B cell (primary cell): ENCODE measurements at places on chromosomes 3 and 15. TPM values are rescaled to one million over a fixed set of nuclear protein-coding genes. Genes with fewer than 3 reads are reported as not detected.

- DNase-seq = no peak
- H3K27me3 ChIP-seq = no peaks in the 10 kb centered on the region
- no peaks in the 10 kb centered on the region for H3K36me3 ChIP-seq
- H3K4me3 ChIP-seq = no peak overlapping the region
Observed at GRCh38 chr3:121362035-121362734, 183.6 kb downstream of the POLQ start.

GRCh38 chr15:40058476-40059140, 19.6 kb upstream of the SRP14 start:
- DNase-seq = no peak
- H3K4me3 ChIP-seq = no peak overlapping the region
- H3K27ac ChIP-seq = no peak overlapping the region

- DNase-seq = no peak
- H3K4me1 ChIP-seq = no peaks in the 10 kb centered on the region
- H3K4me3 ChIP-seq = no peak overlapping the region
- no peaks in the 10 kb centered on the region for H3K27me3 ChIP-seq
- no peaks in the 10 kb centered on the region for H3K36me3 ChIP-seq
Observed at GRCh38 chr3:172701751-172702150, 9.1 kb downstream of the NCEH1 start.

GRCh38 chr15:98513428-98513986, 134.8 kb upstream of the IGF1R start:
- no peaks in the 10 kb centered on the region for H3K27me3 ChIP-seq
- no peak overlapping the region for H3K27ac ChIP-seq
- no peak overlapping the region for H3K4me3 ChIP-seq
- DNase-seq = no peak
- no peaks in the 10 kb centered on the region for H3K4me1 ChIP-seq
- H3K36me3 ChIP-seq = no peaks in the 10 kb centered on the region

- no peaks in the 10 kb centered on the region for H3K4me1 ChIP-seq
- no peak for DNase-seq
- H3K27me3 ChIP-seq = no peaks in the 10 kb centered on the region
- H3K36me3 ChIP-seq = no peaks in the 10 kb centered on the region
Observed at GRCh38 chr15:85154061-85154460, 172.4 kb downstream of the PDE8A start.

- H3K36me3 ChIP-seq = no peaks in the 10 kb centered on the region
- H3K27ac ChIP-seq = no peak overlapping the region
- DNase-seq = no peak
- H3K27me3 ChIP-seq = no peaks in the 10 kb centered on the region
- H3K4me1 ChIP-seq = no peaks in the 10 kb centered on the region
Observed at GRCh38 chr15:37586976-37587375, 347.5 kb upstream of the TMCO5A start.

DNA sequence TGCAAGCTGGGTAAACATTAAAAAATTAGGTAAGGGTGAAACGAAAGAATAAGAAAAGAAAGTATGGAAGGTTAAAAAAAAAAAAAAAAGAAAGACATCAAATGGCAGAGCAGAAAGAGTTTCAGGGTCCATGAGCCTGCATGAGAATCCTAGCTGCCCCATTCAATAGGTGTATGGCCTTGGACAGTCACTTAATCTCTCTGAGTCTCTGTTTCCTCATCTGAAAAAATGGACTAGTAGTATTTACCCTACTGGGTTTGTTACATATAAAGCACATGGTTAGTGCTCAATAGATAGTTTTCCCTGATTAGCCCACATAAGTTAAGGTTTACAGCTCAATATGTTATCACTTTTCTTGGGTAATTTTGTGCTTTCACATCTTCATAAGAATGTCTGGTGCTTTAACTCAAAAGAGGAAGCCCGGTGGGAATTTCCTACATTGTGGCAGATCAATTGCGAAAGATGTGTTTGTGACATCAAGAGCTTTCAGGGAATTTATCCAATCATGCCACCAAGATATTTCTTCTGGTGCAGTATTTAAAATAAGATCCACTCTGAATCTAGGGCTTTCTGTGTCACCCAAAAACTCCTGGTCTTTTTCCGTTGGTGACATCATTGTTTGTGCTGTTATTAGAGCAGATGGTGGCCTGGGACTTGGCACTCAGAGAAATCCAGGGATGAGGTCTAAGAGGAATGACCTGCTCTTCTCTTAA, 57.2 kb upstream of the UBE2E1 start:
- H3K36me3 ChIP-seq = no peaks in the 10 kb centered on the region
- no peak overlapping the region for H3K27ac ChIP-seq
- no peak overlapping the region for H3K4me3 ChIP-seq
- peak; percentile 58 for DNase-seq
- H3K4me1 ChIP-seq = peaks cover 3% of the 10 kb centered on the region

GRCh38 chr15:78048628-78048920, 28.9 kb downstream of the TBC1D2B start:
- no peak overlapping the region for H3K4me3 ChIP-seq
- DNase-seq = no peak
- no peak overlapping the region for H3K27ac ChIP-seq
- no peaks in the 10 kb centered on the region for H3K36me3 ChIP-seq
- H3K27me3 ChIP-seq = no peaks in the 10 kb centered on the region

DNA sequence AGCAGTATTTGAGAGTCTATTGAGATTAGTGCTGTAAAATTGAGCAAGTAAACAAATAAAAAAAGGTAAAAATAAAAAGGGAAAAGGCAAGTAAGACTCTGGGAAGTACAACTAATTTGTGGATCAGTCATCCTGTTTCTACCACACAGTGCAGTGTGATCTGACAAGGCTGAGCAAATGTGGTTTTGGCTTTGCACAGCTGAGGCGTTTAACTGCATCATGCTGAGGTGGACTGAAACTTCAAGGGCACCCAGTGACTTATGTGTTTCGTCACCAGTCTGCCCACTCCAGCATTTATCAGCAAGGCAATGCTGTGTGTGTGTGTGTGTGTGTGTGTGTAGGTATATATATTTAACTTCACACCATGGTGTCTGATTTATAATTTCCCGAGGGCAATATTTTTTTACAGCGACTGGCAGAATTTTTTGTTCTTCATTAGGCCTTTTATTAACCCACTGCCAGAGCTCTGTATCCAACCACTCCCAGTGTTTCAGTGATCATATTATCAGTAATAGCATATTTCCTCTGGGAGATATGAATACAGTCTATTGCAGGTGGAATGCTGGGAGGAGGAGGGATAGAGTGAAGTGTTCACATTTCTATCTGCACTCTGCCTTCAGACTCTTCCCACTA, 131.5 kb upstream of the SATB1 start:
- no peaks in the 10 kb centered on the region for H3K27me3 ChIP-seq
- H3K27ac ChIP-seq = no peak overlapping the region
- DNase-seq = no peak
- H3K36me3 ChIP-seq = no peaks in the 10 kb centered on the region
- H3K4me1 ChIP-seq = peaks cover 10% of the 10 kb centered on the region

DNA sequence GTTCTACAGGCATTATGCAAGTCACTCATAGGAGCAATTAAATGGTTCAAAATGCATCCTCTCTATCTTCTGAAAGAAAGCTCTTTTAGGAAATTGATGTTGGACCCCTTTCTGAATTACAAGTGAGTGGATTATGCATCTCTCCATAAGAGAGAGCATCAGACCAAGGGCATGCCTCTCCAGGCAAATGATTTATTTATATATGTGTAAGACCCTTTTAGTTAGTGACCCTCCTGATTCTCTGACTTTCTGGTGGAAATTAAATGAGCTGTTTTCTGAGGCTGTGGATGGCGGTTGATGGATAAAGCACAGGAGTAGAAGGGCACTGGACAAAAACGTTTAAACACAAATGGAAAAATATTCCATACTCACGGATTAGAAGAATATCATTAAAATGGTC, 62.6 kb downstream of the CADPS start:
- no peak overlapping the region for H3K4me3 ChIP-seq
- DNase-seq = no peak
- H3K4me1 ChIP-seq = no peaks in the 10 kb centered on the region
- H3K36me3 ChIP-seq = no peaks in the 10 kb centered on the region

- peaks cover 69% of the 10 kb centered on the region for H3K4me1 ChIP-seq
- H3K4me3 ChIP-seq = no peak overlapping the region
- no peaks in the 10 kb centered on the region for H3K27me3 ChIP-seq
- H3K27ac ChIP-seq = peak overlapping the region; percentile 81
Observed at GRCh38 chr15:90099072-90099867, 3.0 kb downstream of the IDH2 start.

GRCh38 chr3:81472600-81473362, 288.7 kb downstream of the GBE1 start:
- H3K36me3 ChIP-seq = no peaks in the 10 kb centered on the region
- no peaks in the 10 kb centered on the region for H3K27me3 ChIP-seq
- no peak for DNase-seq
- H3K27ac ChIP-seq = no peak overlapping the region
- H3K4me1 ChIP-seq = no peaks in the 10 kb centered on the region

GRCh38 chr15:65275728-65276126, 11.0 kb downstream of the PARP16 start:
- H3K27me3 ChIP-seq = no peaks in the 10 kb centered on the region
- H3K27ac ChIP-seq = no peak overlapping the region
- H3K4me1 ChIP-seq = no peaks in the 10 kb centered on the region
- no peak for DNase-seq

- DNase-seq = no peak
- no peak overlapping the region for H3K27ac ChIP-seq
- no peaks in the 10 kb centered on the region for H3K36me3 ChIP-seq
- no peaks in the 10 kb centered on the region for H3K27me3 ChIP-seq
- H3K4me3 ChIP-seq = no peak overlapping the region
Observed at GRCh38 chr15:68492855-68493254, 60.9 kb upstream of the ITGA11 start.

DNA sequence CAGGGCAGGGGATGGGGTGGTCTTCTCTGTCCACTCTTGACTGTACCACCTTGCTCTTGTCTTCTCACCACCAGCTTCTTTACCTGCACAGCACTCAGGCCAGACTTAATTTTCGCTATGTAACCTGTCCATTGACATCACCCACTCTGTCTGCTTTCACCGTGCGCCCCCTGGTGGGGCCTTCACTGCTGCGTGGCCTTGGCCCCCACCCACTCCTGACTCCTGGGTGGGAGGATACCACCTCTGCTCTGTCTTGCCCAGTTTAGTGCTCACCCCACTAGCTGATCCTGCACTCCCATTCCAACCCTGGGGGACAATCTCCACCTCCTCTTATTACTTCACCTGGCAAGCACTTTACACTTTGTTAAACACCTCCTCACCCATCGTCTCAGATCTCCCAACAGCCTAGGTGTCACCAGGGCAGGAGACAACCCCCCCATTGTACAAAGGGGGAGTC, 17.7 kb downstream of the PTH1R start:
- DNase-seq = peak; percentile 82
- peaks cover 23% of the 10 kb centered on the region for H3K4me1 ChIP-seq
- H3K36me3 ChIP-seq = no peaks in the 10 kb centered on the region
- H3K27ac ChIP-seq = no peak overlapping the region

DNA sequence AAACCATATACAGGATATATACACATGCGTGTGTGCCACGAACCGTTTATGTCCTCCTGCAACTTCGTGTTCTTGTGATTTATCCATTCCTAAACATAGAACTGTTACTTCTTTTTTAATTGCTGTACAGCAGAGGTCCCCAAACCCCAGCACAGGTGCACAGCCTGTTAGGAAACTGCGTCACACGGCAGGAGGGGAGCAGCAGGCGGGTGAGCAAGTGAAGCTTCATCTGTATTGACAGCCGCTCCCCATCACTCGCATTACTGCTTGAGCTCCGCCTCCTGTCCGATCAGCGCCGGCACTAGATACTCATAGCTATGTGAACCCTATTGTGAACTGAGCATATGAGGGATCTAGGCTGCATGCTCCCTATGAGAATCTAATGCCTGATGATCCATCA, 34.9 kb upstream of the NRROS start:
- no peaks in the 10 kb centered on the region for H3K27me3 ChIP-seq
- peaks cover 2% of the 10 kb centered on the region for H3K4me1 ChIP-seq
- H3K36me3 ChIP-seq = no peaks in the 10 kb centered on the region
- peak; percentile 70 for DNase-seq
- no peak overlapping the region for H3K27ac ChIP-seq

DNA sequence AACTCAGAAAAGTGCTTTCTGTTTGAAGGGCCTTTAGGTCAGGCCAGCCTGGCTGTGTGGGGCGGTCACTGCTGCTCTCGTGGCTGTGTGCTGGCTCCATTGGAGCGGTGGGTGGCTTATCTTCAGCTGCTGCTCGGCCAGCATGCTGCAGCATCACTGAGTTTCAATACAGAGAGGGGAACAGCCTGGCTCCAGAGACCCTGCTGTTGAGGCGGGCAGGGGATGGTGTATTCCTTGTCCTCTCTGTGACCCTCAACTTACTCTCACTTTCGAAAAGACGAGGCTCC, 248.5 kb upstream of the ONECUT1 start:
- H3K36me3 ChIP-seq = no peaks in the 10 kb centered on the region
- H3K27ac ChIP-seq = no peak overlapping the region
- peaks cover 6% of the 10 kb centered on the region for H3K27me3 ChIP-seq
- no peaks in the 10 kb centered on the region for H3K4me1 ChIP-seq

DNA sequence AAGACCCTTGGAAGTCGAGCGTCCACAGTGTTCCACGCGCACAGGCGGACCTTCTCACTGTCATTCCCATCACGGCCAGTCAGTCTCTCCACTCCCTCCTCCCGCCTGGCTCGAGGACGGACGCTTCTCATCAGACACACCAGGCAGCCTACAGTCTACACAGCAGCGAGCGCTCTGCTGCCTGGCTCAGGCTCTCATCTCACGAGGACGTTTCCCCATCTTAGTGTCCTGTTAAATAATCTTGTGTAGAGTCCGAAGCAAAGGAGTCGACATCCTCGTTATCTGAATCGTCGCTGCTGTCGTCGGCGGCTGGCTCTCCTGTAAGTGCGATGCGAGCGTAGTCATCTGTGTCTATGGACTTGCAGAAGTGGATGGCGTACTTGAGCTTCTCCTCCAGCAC, 12.4 kb upstream of the OCA2 start:
- DNase-seq = no peak
- no peaks in the 10 kb centered on the region for H3K36me3 ChIP-seq
- H3K4me1 ChIP-seq = peaks cover 10% of the 10 kb centered on the region

DNA sequence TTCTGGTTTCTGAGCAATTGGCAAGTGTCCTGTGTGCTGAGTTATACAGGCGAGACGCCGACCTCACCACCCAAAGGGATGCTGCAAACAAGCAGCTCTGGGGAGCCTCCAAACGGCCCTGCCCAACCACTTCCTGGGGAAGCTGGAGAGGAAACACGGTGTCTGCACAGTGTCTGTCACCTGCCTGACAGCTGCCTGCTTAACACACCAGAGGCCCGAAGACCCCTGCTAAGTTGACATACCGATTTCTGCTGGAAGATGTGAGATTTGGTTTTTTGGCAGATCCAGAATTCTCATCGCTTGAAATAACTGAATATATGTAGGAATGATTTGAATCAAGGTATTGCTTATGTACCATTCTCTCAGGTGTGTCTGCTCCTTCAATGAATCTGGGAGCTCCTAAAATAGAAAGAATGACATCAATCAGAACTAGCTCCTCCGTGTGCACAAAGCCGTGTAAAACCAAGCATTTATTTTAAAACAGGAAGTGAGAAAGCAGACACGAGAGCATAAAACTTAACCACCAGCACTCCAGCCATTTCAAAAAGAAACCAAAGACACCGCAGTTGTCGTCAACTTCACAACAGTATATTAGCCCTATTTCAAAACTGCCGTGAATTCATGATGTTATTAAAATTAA, 27.2 kb downstream of the LRRC2 start:
- peak; percentile 96 for DNase-seq
- H3K27ac ChIP-seq = peak overlapping the region; percentile 89
- peak overlapping the region; percentile 49 for H3K4me3 ChIP-seq
- H3K4me1 ChIP-seq = peaks cover 67% of the 10 kb centered on the region
- H3K36me3 ChIP-seq = no peaks in the 10 kb centered on the region

Gene PRICKLE2
- 1.1 and 1.4 TPM in 2 replicates for total RNA-seq

Gene GOLGA6L4
- 1.9 and 3.9 TPM in 2 replicates for total RNA-seq

Gene ZNF80
- 0.27 and 0.42 TPM in 2 replicates for total RNA-seq

Gene MME
- total RNA-seq = 11.2 and 11.5 TPM in 2 replicates

Gene GRIP2
- total RNA-seq = not detected in 2 replicates

Gene CNTN6
- not detected in 2 replicates for total RNA-seq

Gene SLC6A11
- not detected in 2 replicates for total RNA-seq

Gene MYRIP
- total RNA-seq = 0.10 TPM in 1 of 2 replicates, not detected in the other
